Aorta (tissue), 5 donors: ENCODE measurements at places on chromosomes 12 and 14. TPM values are rescaled to one million over a fixed set of nuclear protein-coding genes. Genes with fewer than 3 reads are reported as not detected.

GRCh38 chr12:71392521-71393145 is 47.0 kb upstream of the LGR5 start:
- DNase-seq = no peak

GRCh38 chr14:54447231-54447692 is 6.1 kb upstream of the CNIH1 start:
- no peak for DNase-seq

DNA sequence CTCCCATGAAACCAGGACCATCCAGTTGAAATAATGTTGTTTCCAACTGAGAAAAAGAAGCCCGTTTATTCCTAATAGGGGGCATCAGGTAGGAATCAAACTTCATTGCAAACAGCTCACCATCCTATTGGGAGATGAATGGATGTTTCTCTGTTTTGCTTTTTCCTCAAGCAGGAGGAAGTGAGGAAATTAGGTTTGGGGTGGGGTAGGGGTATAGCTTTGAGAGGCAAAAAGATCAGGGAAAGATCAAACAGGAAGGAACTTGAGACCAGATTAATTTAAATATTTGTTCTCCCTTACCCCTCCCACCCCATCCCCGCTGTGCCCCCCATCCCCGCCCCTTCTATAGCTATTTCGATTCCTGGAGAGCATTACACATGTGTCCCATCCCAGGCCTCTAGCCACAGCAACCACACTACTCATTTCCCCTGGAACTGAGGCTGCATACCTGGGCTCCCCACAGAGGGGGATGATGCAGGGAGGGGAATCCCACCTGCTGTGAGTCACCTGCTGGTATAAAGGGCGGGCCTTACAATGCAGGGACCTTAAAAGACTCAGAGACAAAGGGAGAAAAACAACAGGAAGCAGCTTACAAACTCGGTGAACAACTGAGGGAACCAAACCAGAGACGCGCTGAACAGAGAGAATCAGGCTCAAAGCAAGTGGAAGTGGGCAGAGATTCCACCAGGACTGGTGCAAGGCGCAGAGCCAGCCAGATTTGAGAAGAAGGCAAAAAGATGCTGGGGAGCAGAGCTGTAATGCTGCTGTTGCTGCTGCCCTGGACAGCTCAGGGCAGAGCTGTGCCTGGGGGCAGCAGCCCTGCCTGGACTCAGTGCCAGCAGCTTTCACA is at the start of gene IL23A:
Gene IL23A (plus strand): TSS at position 577 of the 850 bp plus-strand sequence. CDS start 161 bp downstream, at position 738.
- DNase-seq = no peak

GRCh38 chr12:76679778-76680177 is 84.1 kb upstream of the ZDHHC17 start:
- no peak for DNase-seq

The GPRC5D gene
- total RNA-seq = not detected

DNA sequence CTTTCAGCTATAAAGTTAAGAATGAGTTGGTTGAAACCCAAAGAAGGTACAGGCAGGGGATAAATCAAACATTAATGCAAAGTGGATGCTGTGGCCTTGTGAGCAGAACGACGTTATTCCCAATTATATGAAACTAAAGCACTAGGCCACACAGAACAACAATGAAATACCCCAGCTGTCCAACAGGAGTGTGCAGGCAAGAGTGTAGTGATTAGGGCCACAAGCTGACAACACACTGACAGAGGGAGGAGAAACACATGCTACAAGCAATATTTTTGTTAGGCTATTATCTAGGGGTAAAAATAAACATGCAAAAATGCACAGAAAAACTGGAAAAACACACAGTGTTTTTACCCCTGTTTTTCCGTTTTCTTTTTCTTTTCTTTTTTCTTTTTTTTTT is 15.0 kb downstream of the MAP3K9 start:
- DNase-seq = no peak
